ENCODE measurements at places on chromosomes 11 and 22.

GRCh38 chr11:111452817-111453552, 59.2 kb downstream of the BTG4 start:
- DNase-seq, result no peak

GRCh38 chr11:81979448-81979847, 754.2 kb downstream of the FAM181B start:
- DNase-seq, result no peak

DNA sequence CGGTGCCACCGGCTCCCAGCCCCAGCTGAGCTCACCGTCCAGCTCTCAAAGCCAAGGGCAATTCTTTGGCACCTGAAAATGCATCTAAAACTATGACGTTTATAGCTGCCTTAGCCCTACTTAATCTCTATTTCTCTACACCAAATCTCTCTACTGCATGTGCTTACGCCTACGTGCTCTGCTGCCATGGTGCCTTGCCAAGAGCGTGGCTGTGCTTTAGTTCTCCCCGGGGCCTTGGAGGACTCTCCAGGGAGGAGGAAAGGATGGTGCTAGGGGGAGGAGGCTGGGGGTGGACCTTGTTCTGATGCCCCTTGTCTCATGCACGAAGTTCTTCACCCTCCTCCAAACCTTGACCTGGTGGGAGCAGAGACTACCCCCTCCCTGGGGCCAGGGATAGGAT, 9.0 kb upstream of the BID start:
- no peak for DNase-seq

DNA sequence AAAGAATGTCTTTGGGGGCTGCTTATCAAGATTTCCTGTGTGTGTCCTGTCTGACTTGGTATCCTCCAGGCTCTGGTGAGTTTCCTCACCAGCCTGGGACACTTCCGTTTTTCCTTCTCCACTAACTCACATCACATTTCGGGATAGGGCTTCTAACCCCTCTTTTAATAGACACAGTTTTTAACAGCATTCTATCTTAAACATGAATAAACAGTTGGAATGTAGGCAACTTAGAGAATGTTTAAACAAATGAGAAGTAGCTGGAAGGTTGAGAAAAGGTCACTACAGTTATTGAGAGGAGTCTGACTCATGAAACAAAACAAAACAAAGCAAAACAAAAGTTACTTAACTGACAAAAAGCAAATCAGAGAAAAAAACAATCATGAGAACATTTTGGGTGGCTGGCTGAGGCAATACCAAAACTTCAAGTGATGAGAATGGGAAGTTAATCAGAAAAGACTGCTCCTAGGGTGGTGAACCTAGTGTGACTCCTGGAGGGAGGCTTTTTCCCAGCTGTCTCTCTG, 64.7 kb upstream of the CTSC start:
- DNase-seq, result peak; percentile 68

DNA sequence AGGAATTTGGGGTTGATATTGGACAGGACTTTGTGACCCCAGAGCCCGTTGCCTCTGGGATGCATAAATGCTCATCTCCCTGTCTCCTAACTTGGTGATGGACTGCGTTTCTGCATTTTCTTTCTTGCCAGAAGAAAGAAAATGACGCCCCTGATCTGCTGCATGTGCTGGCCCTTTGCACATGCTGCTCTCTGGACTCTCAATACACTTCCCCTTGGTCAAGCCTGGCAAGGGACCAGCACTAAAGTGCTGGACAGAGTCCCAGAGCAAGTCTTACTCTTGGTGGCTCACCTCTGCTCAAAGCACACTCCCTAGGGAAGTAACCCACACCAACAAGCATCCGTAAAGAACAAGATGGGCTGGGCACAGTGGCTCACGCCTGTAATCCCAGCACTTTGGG, 40.7 kb downstream of the MYH9 start:
- no peak for DNase-seq

GRCh38 chr11:44989831-44990566, 39.3 kb upstream of the TP53I11 start:
- DNase-seq, result no peak

GRCh38 chr11:2166091-2166851, 5.3 kb upstream of the INS start:
- no peak for DNase-seq

DNA sequence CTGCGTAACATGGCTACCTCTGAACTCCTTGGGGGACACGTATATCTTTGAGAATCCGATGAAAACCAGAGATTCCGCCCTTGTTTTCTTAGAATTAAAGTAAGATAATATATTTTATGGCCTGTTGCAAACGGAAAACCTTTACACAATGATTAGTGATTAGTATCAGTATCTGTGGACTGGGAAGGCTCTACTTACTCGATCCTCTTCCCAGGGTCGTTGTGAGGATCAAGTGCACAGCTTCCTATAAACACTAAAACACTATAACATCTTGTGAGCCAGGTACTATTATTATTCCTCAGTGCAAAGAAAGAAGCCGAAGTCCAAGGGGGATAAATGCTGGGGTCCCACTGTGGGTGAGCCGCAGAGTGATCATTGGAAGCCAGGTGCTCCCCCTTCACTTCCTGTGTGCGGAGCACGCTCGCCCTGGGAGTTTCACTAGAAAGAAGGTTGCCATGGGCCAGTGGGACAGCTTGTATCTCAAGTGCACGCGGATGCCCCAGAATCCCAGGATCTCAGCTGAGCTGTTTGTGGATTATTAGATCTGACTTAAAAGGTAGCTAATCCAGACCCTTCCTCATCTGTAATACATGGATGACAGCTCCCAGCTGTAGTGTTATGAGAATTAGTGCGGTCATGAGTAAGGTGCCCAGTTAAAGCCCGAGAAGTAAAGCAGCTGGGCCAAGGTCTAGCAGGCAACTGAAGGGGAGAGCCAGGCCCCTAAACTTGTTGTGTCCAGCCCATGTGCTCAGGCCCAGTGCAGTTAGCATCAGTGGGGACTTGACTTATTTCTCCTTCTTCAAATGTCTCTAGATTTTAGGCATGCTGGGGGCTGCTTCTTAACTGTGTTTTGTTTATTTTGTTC, 839 bp downstream of the CBY1 start:
- DNase-seq, result no peak

- DNase-seq, result no peak
These were observed 84.0 kb upstream of the CTSC start for GRCh38 chr11:88421530-88421929.

GRCh38 chr22:38733329-38733723, 22.5 kb downstream of the SUN2 start:
- no peak for DNase-seq

GRCh38 chr11:118088531-118088930, 1.8 kb upstream of the SMIM35 start:
- peak; percentile 13 for DNase-seq

DNA sequence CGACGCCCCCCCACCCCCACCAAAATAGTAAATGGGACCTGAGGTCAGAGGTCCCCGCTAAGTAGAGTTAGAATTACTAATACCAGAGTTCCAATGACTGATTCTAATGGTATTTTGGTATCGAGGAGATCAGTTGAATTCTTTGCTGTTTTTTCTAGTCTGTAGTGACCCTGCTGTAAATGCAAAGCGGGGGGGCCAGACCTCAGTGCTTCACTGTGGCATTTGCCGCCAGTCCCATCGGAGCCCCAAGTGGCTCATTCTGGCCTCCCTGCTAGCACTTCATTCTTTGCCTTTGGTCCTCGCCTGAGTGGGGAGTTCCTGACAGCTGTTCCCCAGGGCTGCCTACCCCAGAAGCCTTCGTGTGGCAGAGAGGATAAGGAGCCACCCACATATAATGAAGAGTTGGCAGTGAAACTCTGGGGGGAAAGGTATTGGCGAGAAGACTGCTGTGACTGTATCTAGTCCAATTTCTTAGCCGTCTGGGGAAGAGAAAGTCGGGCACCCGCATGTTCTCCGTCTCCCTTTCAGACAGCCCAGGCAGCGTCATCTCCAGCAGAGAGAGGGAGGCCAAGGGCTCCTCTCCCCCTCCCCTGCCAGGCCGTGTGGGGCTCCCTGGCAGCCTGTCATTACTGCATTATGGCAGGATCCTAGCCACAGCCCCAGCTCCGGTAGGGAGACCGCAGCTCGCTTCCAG, 19.4 kb upstream of the CABP7 start:
- DNase-seq, result no peak

DNA sequence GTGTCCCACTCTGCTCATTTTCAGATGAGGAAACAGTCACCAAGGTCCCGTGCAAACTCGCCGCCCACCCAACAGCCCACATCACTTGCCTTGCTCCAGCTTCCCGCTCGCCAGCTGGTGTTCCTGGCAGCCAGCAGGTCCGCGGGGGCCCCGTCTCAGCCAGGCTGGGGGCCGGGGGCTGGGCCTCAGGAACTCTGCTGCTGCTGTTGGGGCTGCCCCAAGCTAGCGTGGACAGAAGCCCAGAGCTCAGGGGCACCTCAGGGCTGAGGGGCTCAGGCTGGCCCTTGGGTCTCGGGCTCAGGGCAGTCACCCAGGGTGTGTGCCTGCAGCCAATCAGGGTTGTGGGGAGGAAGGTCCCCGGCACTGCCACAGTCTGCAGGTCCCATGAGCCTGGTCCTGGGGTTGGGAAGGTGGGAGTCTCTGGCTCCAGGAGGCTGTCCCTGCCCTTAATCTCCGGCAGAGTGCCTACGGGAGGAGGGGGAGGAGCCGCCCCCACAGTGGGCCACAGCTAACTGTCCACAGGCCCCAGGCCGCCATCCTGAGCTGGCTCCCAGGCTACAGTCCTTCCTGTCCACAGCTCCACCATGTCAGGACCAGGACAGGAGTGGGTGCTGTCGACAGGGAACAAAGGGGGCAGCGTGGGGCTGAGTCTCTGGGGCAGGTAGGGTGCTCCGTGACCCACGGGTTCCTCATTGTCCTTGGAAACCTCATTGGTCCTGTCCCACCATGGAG, 65.2 kb downstream of the ARFGAP3 start:
- DNase-seq, result no peak

- DNase-seq, result no peak
These were observed 49.5 kb downstream of the ARFGAP2 start for GRCh38 chr11:47127213-47127612.

DNA sequence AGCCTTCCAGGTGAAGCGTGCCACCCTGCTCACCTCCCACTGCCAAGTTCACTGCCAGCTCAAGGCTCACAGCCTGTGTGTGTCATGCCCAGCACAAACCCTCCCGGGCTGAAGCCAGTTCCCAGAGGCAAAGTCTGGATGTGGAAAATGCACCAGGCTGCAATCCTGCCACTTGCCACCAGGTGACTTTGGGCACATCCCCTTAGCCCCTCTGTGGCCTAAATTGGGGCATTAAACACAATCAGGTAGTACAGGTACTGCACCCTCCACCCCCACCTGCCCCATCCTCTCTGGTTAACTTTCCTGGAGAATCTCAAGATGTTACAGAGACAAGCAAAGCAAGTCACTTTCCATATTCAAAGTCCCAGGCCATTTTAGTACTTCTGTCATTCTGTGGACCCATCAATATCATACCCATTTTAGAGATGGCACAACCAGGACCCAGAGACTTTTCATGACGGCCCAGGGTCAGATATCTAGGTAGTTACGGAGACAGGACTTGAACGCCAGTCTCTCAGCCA, 1.8 kb upstream of the RASD2 start:
- DNase-seq, result no peak

DNA sequence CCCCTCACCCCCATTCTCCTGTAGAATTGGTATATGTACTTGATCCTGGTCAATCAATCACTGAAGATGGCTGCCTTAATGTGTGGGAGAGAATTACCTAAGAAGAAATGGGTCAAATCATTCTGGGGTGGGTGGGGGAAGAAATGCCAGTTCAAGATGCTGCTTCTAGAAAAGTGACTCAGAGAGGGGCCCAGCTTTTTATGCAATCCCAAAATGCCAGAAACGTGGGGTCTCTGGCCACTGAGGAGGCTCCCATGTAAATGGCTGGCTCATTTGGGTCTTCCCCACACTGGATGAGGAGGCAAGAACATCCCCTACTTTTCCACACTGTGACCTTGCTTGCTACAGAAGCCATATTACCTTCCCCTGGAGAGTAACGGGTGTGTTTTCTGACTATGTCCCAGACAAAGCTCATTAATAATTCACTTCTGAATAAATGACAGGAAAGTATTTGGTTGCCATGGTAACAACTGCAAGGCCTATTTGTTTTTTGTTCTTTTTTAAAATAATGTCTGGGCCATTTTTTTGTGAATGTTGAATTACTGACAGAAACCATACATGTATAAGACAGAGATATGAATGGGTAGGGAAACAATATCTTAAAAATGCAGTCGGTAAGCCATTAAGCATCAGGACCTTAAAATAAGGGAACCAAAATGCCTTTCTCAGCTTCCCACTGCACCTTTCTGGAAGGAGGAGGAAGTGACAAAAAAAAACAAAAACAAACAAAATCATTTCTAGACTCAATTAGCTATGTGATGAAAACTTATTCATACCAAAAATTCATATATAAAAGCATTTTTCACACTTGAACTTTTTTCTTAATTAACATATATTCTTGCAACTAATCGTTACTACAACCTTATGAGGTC, 32.0 kb downstream of the SLC1A2 start:
- DNase-seq, result no peak

DNA sequence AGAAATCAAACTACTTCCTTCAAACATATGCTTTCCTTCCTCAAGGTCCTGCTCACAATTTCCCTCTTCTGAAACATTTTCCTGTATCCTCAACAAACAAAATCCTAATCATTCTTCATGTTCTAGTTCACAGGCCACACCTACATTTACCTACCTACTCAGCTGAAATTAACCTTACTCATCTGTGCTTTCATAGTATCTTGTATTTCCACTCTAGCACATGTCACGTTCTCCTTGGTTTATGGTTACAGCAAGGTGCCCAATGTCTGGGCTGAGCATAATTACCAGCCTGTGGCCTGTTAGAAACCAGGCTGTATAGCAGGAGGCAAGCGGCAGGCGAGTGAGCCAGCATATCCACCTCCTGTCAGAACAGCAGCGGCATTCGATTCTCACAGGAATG, 13.2 kb downstream of the DCUN1D5 start:
- DNase-seq, result no peak
